Right ventricle myocardium inferior (tissue), 1 donor: ENCODE measurements at places on chromosomes 11 and 22. TPM values are rescaled to one million over a fixed set of nuclear protein-coding genes. Genes with fewer than 3 reads are reported as not detected.

Gene ISX
- total RNA-seq: not detected

Gene DDI1
- total RNA-seq: not detected

DNA sequence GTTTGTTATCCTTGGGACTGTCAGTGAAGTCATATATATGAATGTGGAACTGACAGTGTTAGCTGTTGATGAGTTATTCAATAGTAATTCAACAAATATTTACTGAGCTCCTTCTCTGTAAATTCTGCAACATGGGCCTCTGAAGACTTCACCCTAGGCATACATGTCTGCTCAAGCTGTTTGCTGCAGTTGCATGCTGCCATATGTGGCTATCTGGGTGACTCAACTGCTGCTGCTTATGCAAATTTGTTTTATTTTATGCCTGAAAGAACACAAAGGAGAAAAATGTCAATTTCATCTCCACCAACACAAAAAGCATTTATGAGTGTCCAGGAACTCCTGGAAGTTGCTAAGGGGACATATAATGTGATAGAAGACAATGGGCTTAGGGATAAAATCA lies 417.6 kb downstream of the AASDHPPT start:
- DNase-seq: no peak

DNA sequence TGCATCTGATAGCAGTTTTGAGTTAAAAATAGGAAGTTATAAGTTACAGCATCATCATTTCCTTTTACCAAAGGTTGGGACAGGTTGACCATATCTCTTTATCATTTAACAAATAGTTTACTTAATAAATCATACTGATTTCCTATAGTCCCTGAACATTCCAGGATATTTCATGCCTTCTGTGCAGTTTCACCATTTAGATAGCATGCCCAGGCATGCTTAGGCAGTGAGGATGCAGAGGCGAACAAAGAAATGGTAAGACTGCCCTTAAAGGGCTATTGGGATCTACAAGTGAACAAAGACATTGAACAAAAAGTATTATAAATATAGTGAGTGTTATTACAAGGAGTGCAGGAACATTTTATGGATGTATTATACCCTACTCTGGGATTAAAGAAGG lies 96.4 kb downstream of the PRMT3 start:
- no peak for DNase-seq

DNA sequence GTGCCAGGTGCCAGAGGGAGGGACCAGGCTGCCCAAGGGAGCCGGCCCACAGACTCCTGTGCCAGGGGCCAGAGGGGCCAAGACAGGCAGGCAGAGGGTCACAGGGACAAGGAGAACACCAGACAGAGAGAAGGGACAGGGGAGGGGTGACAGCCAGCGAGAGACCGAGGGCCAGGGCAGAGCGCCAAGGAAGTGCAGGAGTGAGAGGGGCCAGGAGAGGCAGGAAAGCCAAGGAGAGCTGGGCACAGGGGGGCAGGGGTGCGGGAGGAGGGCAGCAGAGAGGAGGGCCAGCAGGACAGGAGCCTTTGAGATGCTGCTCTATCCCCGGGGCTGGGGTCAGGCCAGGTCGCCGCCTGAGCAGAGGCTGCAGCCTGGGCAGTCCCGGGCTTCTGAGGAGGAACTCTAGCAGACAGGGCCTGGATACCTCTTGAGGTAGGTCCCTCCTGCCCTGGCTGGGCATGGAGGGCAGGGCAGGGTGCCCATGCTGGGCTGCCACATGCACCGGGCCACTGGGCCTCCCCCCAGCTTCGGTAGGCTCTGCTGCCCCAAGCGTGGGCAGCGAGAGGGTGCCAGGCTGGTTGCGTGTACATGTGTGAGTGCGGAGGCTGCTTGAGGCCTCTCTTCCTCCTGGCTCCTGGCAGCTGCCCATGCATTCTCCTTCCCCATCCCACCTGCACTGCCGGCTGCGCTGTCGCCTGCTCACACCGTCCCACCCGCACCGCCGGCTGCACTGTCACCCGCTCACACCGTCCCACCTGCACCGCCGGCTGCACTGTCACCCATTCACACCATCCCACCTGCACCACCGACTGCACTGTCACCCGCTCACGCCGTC lies 12.2 kb downstream of the LSP1 start:
- DNase-seq: peak; percentile 71

Gene BATF2
- total RNA-seq: 1.5 TPM

- DNase-seq: no peak
Measured at GRCh38 chr11:13120691-13121090, 111.6 kb downstream of the RASSF10 start.

GRCh38 chr11:65972116-65972515 lies 10.6 kb downstream of the SART1 start:
- DNase-seq: no peak

Gene TMEM191C
- 1.2 TPM for total RNA-seq

Gene PNPLA3
- 0.46 TPM for total RNA-seq

GRCh38 chr11:92329646-92330045 lies 105.0 kb downstream of the FAT3 start:
- no peak for DNase-seq

GRCh38 chr11:70153133-70153727 lies 49.9 kb upstream of the FADD start:
- no peak for DNase-seq

Gene CCDC157
- 0.46 TPM for total RNA-seq

DNA sequence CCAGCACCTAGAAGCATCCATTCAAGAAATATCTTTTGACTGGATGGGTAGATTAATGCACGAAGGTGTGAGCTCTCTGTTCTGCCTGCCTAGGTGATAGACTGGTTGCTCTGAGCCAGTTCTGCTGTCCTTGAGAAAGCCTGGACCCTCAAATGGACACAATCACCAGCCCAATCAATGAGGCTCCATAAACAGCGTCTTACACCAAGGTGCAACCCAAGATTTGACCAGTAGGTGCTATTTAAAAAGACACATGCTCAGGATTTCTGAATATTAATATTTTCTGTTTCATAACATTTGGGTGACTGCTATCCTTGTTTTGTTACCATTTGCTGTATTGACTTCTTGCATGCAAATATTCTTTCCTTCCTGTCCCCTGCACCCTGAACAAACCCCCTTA lies 39.0 kb downstream of the PAMR1 start:
- no peak for DNase-seq

Gene ROBO4
- total RNA-seq: 27.6 TPM

DNA sequence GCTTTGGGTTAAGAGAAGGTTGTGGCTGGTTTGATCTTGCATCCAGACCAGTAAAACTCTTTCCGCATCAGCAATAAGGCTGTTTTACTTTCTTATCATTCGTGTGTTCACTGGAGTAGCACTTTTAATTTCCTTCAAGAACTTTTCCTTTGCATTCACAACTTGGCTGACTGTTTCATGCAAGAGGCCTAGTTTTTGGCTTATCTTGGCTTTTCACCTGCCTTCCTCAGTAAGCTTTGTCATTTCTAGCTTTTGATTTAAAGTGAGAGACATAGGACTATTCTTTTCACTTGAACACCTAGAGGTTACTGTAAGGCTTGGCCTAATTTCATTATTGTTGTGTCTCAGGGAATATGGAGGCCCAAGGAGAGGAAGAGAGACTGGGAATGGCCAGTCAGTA lies 144.5 kb downstream of the UVRAG start:
- DNase-seq: no peak

Gene FREY1
- total RNA-seq: not detected

Gene SLC22A12
- total RNA-seq: not detected
